ENCODE measurements at places on chromosomes 7 and 10.

DNA sequence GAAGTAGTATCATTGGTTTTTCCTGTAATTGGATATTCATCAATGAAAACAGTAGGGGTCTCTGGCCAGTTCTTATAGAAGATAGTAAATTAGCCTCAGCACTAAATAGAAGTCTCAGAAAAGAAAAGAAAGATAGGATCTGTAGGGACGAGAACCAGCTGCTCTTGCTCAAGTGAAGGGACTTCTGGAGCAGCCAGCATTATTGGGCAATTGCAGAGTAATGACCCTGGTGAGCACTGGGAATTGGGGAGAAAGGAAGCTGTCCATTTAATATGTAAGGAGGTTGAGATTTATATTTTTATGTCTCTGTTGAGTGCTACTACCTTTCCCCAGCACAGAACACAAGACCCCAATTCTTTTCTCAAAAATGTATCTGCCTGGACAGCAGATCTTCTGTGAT, 61.2 kb upstream of the WNT16 start:
- DNase-seq, result no peak

- DNase-seq, result no peak
Measured at GRCh38 chr7:128098629-128099028, 67.4 kb upstream of the LRRC4 start.

- DNase-seq, result no peak
Measured at GRCh38 chr10:93722550-93722949, 20.2 kb upstream of the FRA10AC1 start.

- no peak for DNase-seq
Measured at GRCh38 chr10:70804421-70804808, 11.3 kb upstream of the SGPL1 start.

GRCh38 chr10:46077141-46077554, 31.1 kb upstream of the MSMB start:
- peak; percentile 93 for DNase-seq

- no peak for DNase-seq
Measured at GRCh38 chr7:1447551-1448244, 11.6 kb downstream of the MICALL2 start.

DNA sequence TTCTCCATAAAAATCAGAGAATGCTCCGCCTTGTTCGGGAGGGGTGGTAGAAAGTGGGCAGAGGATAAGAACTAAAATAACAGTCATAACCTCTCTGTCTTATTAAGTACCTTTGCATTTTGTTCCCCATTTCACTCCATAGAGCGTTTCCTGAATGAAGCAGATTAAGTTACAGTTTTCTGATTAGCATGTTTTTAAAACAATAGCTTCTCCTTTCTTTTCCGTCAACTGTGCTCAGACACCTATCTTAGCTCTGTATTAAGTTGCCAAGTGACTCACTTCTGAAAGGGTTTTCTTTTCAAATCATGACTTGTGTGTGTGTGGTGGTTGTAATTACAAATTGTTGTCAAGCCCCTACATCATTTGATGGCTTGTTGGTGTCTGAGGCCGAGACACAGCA, 1.4 kb downstream of the HABP2 start:
- DNase-seq, result no peak

DNA sequence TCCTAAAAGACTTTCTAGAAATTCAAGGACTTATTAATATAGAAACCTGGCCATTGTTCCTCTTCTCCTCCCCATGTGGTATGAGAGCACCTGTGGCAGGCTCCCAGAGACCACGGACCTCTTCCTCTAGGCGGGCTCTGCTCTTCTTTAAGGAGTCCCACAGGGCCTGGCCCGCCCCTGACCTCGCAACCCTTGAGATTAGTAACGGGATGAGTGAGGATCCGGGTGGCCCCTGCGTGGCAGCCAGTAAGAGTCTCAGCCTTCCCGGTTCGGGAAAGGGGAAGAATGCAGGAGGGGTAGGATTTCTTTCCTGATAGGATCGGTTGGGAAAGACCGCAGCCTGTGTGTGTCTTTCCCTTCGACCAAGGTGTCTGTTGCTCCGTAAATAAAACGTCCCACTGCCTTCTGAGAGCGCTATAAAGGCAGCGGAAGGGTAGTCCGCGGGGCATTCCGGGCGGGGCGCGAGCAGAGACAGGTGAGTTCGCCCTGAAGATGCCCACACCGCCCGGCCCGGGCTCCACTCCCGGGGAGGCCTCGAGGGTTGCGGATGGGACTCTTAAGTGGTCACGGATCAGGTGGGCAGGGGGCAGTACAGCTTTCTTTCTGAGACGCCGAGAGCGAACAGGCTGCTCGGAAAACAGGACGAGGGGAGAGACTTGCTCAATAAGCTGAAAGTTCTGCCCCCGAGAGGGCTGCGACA, at the start of gene SLC26A4:
Gene SLC26A4, plus strand, starts transcription at position 448 of the 700 bp plus-strand sequence. CDS start 814 bp downstream, outside the sequence.
- DNase-seq, result no peak

- DNase-seq, result no peak
Measured at GRCh38 chr7:131370523-131370968, 42.9 kb downstream of the MKLN1 start.

- DNase-seq, result no peak
Measured at GRCh38 chr7:143120691-143121405, 11.0 kb upstream of the PIP start.

GRCh38 chr10:67978749-67979148, 94.3 kb downstream of the SIRT1 start:
- no peak for DNase-seq

DNA sequence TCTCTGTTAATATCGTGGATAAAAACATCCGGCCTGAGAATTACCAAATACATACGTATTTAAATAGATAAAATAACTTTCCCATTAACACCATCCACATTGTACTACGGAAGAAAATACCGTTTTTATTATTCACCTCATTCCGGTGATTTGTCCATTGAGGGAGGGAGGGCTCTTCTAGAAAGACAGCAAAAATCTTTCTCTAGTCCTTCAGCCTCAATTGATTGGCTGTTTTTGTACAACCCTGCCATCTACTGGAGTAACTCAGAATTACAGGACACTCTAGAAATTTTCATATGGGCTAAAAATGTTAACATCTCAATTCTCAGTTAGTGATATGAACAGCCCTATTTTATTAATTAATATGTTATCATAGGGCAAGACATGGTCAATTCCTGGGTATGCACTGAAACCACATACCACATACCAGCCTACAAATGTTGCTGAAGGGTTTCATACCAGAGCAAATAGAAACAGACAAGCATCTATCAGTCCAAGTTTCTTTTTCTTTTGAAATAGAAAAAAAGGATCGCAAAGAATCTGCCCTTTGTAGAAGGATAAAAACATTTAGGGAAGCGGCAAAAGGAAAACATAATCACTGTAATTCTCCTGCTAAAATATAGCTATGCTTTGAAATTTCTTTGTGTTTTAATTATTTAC, 55.8 kb upstream of the CDCA7L start:
- DNase-seq, result no peak

- DNase-seq, result no peak
Measured at GRCh38 chr7:32378988-32379387, 111.2 kb downstream of the LSM5 start.

DNA sequence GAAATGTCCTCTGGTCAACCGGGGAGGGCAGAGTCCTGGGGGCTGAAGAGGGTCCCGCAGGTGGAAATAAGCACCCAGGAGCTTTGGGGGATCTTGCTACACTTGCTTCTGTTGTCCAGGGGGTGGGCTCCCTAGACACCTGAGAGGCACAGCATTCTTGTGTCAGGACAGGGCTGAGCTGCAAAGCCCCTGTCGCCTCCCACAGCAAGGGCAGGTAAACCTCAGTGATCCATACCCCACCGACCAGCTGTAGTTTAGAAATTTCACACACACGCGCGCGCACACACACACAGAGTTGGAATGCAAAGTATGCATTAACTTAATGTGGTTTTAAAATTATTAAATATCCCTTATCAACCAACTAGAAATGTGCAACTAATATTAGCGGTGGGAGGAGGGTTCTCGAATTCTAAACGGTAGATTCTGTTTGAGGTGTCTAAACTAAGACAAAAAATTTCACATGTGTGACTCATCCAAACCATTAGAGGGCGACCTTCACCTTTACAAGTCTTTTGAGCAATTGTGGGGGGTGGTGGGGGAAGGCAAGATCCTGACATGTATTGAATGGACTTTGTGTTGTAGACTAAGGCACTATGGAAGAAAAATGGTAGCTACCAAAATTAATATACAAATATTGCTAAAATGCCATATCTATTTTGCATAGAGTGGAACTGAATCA, 34.3 kb upstream of the PTF1A start:
- DNase-seq, result no peak

Data from SIG-M5 (cell line).